ENCODE measurements at places on chromosomes 7 and 10. TPM values are rescaled to one million over a fixed set of nuclear protein-coding genes. Genes with fewer than 3 reads are reported as not detected.

LIPM gene
- polyA plus RNA-seq, result not detected

SSC4D gene
- 4.4 TPM for polyA plus RNA-seq

MXI1 gene
- polyA plus RNA-seq, result 55.2 TPM

CUZD1 gene
- 1.6 TPM for polyA plus RNA-seq

NEUROG3 gene
- not detected for polyA plus RNA-seq

ELFN1 gene
- 19.6 TPM for polyA plus RNA-seq

POLR2J2 gene
- 1.3 TPM for polyA plus RNA-seq

- DNase-seq, result no peak
Observed at GRCh38 chr10:4195213-4195612, 410.2 kb upstream of the KLF6 start.

DNA sequence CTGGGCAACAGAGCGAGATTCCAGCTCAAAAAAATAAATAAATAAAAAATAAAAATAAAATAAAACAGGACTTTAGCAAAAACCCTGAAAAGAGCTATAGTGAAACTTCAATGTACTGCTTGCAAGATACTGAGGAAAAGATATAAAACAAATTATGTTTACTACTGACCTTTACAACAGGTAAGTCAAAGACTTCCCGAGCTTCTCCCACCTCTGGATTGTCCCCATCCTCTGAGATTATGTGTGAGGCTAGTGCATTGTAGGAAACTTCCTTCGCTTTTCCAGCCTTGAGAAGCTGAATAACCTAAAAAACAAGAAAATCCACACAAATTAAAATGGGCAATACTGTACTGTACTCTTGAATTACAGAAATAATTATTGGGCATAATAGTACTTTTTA is 4.4 kb downstream of the PAXIP1 start:
- DNase-seq, result no peak

- no peak for DNase-seq
Observed at GRCh38 chr10:75269605-75270004, 33.8 kb upstream of the COMTD1 start.

- no peak for DNase-seq
Observed at GRCh38 chr7:108094346-108094745, 35.8 kb downstream of the LAMB4 start.

DNA sequence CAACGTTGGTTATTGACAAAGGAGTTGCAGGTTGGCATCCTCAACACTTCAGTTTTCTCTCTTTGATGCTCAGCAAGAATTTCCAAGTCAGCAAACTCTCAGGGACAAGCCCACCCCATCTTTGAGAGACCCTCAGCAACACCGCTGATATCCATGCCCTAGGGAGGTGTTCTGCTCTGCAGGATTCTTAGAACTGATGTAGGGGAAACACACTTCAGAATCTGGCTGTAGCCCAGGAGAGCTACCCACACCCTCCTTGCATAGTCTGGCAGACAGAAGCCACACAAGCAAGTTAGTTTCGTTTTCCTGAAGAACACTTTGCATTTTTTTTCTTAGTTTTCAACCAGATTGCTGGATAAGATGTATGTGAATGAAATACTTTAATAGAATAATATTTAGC is 822 bp downstream of the SAMD9L start:
- DNase-seq, result no peak

DNA sequence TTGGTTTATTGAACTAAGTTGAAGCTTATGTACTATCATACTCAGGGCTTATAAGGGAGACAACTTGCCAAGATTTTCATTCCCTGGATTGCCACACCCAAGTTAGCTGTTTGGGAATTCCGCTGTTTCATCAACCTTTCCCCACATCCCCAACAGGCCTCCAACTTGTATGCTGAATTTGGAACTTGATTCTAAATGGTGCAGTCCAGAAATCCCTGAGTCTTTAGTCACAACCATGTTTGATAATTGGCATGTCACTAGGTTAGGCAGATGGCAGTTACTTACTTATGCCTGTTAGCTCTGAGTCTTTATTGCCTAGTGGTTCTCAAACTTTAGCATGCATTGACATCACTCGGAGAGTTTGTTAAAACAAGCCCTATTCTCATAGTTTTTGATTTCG is 135.4 kb upstream of the PRPS1L1 start:
- no peak for DNase-seq

DNA sequence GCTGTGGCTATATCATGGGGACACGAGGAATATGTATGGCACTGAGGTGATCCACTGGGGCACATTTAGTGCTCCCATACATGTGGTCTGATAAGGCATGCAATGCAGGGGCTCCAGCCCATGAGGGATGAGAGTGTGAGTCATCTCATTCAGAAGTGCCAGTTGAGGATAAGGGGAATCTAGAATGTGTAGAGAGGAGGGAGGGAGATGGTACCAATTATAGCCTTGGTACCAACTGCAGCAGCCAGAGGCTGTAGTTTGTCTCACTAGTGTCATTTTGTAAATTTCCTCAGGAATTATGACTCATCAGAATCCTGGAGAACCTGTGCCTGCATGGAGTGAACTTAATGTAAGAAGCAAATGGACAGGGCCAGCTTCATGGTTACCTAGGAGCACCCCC is 46.2 kb downstream of the LAMB4 start:
- no peak for DNase-seq

GRCh38 chr10:29392376-29393021 is 103.6 kb downstream of the LYZL1 start:
- peak; percentile 38 for DNase-seq

DNA sequence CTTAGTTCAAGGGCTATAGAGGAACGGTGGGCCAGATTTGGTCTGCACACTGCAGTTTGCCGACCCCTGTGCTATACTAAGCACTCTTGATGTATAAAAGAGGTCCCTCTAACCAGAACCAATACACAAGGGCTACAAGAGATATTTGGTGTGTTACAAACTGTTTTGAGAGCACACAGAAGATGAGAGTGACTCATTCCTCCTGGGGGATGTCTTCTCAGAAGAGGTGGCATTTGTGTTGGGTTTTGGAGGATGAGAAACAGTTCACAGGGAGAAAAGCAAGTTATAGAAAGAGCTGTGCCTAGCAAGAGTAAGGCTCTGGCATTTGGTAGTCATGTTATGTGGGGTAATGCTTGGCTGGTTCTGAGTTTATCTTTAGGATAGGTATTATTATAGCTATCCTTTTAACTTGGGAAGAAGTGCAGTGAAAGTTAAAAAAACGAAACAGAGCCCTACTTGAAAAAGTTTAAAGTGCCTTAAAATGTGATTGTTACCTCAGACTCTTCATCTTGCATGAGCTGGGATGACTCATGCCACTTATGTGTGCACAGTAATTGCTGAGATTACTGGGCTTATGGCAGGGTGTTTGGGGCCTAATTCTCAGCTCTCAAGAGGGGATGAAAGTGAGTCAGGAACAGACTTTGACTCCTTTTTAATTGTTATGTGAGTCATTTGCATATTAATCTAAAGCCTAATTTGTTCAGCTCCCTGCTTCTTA is 160.4 kb downstream of the KIF20B start:
- no peak for DNase-seq

- DNase-seq, result no peak
Observed at GRCh38 chr10:102452672-102453340, 1.5 kb upstream of the C10orf95 start.

DNA sequence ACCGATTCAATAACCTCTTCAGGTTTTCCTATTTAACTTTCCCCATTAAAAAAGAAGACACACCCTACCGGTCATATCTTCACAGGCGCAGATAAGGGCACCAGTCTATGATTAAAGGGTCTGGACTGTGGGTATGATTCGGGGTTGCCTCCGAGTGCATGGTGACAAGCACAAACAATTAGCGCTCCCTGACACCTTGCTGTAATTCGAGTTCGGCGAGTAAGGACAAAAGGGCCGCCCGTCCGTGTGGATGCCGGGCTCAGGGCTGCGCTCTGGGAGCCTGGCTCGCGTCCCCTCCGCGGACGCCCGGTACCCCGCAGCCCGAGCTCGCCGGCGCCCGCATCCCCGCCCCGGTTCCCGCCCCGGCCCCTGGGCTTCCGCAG is 111.9 kb upstream of the RHEB start:
- DNase-seq, result no peak

DNA sequence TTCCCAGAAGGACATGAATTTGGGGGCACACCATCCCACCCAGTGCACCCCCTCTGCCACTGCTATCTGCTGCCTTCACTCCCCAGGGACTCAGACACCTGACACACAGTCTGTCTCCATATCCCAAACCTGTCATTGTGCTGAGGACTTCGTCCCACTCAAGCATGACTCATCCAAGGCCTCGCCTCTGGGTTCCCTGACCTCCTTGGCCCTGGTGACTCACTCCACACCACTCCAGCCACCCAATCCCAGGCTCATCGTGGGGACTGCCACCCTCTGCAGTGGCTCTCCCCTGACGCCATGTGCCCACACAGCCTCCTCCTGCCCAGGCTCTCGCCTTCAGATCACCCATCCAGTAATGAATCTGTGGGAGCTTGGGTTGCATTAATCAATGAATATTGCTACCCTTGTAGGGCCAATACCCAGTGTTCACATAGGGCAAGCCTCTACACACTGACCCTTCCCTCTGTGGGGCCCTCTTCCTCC is 6.6 kb upstream of the INSIG1 start:
- no peak for DNase-seq

DNA sequence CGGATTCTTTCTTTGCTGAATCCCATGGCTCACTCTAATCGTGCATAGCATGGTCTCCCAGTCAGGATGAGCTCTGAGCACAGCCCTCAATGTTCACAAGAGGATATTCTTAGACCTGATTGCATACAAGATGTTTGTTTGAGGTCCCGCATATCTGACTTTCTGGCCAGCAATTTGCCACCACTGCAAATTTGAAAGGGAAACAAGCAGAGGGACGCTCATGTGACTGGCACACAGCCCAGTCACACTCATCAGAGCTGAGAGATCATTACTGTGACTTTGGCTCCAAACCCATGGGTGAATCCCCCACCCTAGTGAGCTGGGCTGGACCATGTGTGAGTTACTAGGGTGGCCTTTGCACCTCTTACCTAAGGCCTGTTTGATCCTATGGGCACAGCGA is 9.9 kb downstream of the TAS2R41 start:
- no peak for DNase-seq

DNA sequence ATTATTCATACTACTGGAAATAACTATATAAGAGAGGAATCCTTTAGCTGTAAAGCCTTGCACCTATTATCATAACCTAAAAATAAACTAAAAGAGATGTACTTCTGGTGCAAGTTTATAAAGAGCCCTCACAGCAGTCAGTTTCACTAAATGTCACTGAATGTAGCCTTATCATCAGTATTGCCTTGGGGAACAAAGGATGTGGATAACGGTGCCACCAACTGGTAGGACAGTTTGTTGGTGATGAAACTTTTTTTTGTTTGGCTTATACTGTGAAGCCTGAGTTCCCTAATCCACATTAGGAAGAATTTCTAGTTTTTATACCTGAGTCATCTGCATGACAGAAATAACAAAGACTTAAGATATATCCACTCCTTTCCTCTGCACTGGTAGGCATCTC is 117.9 kb upstream of the COL1A2 start:
- no peak for DNase-seq

DNA sequence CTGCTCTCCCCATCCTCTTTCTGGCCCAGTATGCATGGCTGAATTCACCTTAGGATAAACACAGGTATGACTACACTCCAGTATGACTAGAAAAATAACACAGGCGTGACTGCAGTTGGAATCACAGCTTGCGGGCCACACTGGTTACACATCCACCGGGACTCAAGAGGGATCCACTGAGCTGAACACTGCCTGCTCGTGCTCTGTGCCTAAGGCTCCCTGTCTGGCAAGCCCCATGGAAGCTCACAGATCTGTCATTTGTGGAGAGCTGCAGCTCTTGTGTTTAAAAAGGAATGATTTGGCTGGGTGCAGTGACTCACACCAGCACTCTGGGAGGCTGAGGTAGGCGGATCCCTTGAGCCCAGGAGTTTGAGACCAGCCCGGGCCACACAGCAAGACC is 26.8 kb downstream of the VOPP1 start:
- DNase-seq, result no peak

- no peak for DNase-seq
Observed at GRCh38 chr7:151035026-151035717, 6.9 kb downstream of the ABCB8 start.

DNA sequence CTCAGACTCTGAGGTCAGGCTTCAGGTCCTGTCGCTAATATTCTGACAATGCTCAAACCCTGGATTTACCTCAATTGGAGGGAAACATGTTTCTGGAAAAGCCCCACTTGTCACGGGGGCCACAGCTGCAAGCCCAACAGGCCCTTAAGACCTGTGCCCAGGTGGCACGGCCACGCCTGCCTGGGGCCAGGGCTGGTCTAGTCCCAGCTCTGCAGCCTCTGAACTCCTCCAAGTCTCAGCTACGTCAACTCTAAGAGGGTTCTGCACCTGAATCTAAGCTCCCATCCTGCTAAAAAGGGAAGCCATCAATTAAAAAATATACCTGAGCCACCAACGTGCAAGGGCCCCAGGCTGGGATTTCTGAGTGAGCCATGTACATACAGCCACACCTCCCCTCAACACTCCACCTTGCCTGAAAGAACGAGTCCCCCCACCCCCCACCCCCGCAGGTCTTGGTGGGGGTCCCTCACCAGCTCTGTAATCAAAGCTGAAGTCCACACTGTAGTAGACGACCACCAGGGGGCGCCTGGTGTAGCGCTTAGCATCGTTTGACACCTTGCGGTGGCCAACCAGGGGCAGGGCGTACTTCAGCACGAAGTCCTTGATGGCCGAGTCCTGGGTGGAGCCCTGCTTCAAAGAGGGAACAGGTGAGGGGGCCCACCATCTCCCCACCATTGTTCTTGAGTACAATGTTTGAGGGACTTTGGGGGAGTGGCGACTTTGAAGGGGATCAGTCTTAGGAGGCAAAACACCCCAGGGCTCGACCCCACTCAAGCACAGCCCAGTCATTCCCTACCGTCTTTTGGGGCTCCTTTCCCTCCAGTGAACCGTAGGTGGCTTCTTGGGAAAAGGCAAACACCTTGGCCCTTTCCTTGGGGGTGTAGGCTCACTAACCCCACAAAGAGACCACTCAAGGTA is 22.6 kb downstream of the PDIA4 start:
- no peak for DNase-seq

- no peak for DNase-seq
Observed at GRCh38 chr7:50268223-50268622, 36.3 kb upstream of the IKZF1 start.

- DNase-seq, result no peak
Observed at GRCh38 chr7:68725843-68726785, 872.2 kb upstream of the AUTS2 start.

DNA sequence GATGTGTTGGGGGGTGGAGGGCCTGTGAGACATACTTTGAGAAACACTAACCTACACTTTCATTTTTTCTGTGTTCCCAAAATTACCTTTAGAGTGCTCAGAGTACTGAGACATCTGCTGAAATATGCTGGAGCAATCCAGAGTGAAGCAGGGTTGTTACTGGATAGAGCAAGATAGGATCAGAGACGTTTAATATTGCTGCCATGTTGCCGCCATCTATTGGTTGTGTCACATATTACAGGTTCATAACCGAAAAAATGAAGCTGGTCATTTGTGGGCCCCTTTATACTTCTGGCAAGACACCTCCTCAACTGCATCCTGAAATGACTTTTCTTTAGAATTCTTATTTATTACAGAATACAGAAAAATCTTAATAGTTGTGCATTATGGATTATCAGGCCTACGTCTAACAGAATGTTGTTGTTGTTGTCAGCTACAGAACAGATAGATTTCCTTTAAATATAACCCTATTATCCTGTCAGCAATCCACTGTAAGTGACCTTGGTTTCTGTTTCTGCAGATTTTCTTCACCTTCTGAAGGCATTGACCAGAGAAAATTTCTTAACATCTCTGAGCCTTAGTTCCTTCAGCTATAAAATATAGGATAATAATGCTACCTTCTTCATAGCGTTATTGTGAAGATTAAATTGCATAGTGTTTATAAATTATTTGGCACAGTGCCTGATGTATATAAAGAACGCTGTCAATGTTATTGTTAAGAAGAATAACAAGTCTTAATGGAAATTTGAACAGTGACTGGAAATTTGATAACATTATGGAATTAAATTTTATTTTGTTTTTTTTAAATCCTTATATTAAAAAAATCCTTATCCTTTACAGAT is 16.2 kb upstream of the DLD start:
- no peak for DNase-seq

Measured in right renal pelvis (tissue), 4 donors.